Astrocyte (in vitro differentiated cells and primary cell): ENCODE measurements at places on chromosomes 11 and 22.

DNA sequence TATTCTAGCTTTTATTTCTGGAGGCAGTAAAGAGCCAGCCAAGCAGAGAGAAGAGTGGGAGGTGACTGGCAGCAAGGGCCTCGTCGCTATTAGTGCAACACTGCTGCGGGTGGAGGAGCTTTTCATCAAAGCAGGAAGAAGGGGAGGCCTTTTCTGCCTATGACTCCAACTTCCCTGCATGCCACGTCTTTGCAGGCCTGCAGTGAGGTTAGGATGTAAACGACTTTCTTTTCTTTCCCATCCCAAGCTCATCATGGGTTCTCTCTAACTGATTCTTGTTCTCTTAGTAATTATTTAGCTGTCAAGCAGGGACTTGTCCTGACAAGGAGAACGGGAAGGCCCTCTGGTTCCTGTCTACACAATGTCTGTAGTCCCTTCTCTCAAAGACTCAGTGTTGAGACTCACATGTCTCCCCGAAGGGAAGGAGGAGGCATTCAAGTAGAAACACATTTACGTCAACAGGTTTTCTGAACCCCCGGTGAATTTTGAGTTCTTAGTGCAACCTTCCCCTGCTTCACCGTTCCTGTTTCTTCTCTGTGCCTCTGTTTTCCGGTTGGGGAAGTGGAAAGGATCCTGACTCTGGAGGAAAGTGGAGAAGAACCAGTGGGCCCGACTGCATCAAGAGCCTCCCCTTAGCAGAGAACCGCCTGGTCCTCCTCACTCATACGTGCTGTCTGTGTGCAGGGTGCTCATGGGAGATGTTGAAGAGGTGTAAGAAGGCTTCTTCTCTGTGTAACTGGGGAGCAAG, 56.9 kb downstream of the PACS1 start:
- peak; percentile 84 for DNase-seq

DNA sequence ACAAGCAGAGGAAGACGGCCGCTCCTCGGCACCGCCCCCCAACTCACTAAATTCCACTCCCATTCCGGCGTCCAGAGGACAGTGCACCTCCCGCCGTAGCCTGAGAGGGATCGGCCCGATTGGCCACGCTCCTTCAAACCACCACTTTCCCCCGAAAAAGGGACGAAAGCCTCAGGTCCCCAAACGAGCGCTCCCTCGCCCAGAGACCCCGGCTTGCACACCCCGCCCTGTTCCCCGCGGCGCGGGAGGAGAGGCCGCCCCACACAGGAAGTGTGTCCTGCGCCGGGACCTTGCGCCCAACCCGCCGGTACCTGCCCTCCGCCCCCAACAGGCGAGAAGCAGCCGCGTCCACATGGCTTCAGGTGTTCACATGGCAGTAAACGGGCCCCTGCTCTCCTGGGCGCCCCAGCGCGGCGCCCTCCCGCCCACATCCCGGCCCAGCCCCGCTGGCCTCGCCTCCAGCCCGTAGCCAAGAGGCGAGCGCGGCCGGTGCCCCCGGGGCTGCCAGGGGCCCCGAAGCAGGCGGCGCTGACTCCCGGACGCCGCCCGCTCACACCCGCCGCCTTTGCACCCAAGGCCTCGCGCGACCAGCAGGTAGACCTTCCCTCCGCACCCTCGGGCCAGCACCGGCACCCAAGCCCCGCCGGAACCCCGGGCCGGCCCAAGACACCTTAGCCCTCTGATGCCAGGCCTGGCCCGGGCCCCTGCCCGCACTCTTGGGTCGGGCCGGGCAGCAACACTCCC, 849 bp downstream of the TCF20 start:
- peak; percentile 9 for DNase-seq

DNA sequence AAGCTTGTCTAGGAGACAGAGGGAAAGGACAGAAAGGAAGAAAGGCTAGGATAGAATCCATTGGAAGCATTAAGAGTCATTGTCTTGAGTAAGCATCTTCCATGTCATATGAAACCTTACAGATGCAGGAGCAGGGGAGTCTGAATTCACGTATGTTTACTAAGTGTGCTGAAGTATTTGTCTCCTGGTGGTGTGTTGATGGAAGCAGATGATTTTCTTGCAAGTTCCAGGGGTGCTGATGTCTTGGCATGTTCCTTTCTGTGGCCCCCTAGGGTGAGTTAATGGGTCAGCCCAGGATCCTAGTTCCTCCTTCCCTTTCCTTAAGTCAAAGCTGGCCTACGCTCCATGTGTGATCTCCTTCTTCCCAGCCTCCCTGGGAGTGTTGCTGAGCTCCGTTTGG, 110.2 kb downstream of the TEAD1 start:
- DNase-seq: no peak

DNA sequence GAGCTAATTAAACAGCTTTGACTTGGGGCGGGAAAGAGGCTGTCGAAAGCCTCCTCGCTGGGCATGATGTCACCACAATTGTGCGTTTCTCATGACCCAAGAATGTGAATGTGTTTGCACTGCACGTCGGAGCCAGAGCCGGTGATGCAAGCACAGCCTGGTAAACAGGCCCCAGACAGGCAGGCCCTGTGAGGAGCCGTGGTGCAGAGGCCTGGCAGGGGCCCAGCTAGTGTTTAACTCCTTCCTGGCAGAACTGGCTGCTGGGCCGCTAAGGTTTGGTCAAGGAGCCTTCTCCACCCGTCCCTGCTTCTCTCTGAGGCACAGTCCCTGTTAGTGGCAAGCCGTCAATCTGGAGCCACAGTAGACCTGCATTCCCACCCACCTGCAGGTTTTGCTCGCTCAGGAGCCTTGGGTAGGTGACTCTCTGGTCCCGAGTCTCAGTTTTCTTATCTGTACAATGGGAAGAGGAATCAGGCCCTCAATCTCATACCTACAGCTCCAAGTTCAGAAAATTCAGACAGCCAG, 25.4 kb upstream of the SMTN start:
- DNase-seq: peak; percentile 98

GRCh38 chr11:119362741-119363080, 16.2 kb upstream of the MFRP start:
- no peak for DNase-seq

GRCh38 chr11:16958833-16959232, 55.4 kb downstream of the PLEKHA7 start:
- no peak for DNase-seq

DNA sequence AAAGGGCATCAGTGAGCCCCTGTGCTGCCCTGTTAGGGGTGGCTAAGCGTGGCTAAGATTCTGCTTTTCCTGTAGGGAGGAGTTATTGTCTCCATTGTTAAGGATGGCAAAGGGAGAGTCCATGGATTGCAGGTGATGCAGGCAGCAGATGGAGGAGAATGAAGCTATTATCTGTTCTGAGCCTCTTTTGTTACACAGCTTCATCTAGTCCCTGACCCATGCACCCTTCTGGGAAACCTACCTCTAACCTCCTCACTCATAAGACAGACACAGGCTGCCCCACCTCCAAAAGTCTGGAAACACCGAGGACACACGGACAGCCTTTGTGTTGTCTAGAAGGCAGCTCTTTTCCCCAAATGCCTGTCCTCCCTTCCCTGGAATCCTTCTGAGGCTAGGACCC, 13.7 kb downstream of the SMIM38 start:
- DNase-seq: no peak

GRCh38 chr11:32259641-32260081, 168.8 kb downstream of the RCN1 start:
- peak; percentile 81 for DNase-seq

- peak; percentile 81 for DNase-seq
Observed at GRCh38 chr11:48103621-48104567, 112.7 kb upstream of the OR4B1 start.

DNA sequence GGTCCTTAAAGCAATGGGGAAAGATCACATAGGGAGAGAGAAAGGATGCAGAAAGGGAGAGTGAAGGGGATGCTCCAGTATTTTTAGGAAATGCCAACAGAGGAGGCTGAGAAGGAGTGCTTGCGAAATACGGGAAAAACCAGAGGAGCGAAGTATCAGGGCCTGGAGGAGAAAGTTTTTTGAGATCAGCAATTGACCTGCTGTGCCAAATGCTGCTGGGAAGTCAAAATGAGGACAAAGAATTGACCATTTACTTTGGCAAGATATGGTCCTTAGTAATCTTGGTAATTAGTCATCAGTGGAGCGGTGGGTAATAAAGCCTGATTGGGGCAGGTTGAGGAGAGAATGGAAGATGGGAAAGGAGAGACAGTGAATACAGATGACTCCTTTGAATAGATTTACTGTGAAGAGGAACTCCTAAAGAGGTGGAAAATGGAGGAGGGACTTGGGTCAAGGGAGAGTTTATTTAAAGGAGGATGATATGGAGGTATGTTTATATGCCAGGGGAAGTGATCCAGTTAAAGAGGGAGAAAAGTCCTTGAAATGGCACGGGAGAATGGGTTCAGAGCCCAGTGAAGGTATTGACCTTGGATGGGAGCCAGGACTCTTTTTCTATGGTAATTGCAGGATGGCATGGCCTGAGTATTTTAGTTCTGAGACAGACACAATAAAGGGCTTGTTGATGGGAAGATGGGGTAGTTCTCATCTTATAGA, 111.5 kb downstream of the PKNOX2 start:
- DNase-seq: peak; percentile 75

GRCh38 chr11:75428281-75428724, 4.7 kb downstream of the KLHL35 start:
- peak; percentile 76 for DNase-seq

- no peak for DNase-seq
Observed at GRCh38 chr11:34630544-34630943, 9.7 kb downstream of the EHF start.

DNA sequence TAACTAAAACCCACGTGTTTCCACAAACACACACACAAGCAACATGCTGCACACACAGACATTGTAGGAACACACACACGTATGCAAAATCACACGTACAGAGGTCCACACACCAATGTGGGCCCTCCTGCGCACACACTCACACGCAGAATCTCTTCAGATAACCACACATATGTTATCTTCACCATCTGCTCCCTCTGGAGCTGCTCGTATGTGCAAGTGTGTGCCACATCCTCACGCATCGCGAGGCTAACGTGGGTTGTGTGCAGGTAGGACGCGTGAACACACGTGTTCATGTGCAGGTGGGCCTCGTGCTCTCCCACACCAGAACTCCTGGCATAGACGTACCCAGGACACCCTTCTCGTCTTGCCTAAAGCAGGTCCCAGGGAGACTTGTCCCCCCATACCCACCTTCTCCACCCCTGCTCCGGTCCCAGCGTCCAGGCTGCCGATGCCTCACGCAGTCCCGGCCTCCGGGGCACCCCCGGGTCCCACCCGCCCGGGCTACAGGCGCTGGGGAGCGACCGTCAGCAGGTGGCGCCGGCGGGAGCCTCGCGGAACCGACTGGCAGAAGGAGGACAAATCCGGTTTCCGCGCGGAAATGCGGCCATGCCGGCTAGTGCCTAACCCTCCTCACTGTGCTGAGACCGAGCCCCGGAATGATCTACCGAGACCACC, 10.3 kb upstream of the IGSF9B start:
- DNase-seq: no peak

DNA sequence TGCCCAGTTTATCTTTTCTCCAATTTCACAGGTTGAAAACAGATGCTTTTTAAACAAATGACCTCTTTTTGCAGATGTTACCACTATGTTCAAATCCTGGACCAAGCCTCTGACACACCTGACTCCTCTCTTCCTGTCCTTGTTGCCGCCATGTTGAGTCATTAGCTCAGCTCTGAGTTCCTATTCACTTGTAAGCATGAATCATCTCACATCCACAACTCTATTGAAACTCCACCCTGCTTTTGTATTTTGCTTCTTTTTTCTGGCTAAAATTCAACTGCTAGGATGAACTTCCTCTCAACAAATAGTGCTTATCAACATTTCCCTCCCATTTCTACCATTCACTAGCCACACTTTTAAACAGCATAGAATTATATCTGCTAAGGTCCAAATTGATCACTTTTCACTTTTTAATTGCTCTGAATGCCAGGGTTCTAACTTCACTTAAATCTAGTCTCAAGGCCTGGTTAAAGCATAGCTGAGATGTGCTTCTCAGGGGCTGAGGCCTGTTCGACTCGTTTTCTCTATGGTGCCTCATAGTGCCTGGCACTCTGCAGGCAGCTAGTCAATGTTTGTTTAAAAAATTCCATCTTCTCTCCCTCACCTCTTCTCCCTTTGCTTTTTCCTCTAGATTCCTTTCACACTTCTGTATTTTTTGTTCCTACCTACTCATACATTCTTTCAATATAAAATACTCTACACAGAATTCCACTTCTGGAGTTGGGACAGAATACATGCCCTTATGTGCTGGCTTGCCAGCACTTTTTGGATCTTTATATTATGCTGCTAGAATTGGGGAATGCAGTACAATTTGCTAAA, 3.9 kb downstream of the JOSD1 start:
- peak; percentile 88 for DNase-seq

GRCh38 chr11:107780136-107780535, 68.3 kb upstream of the SLN start:
- DNase-seq: no peak

GRCh38 chr11:128465946-128466705, 121.2 kb downstream of the ETS1 start:
- DNase-seq: no peak

GRCh38 chr11:33375688-33376311, 118.6 kb downstream of the HIPK3 start:
- peak; percentile 31 for DNase-seq

DNA sequence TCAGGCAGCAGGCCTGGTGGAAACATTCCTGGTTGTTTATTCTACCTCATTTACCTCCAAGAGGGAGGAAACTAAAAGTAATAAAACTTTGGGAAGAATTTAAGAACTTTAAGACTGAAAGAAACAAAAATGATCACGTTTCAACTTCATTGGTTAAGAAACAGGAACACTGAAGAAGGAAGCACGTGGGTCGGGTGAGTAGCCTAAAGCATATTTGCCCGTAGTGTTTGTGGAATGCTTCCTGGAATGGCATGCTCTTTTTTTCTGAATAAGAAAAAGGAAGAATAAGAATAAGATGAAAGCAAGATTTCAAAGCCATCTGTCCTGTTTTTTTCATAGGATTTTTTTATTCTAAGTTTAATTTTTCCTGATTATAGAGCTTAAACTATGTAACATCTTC, 83.1 kb downstream of the WNT11 start:
- no peak for DNase-seq

- DNase-seq: no peak
Observed at GRCh38 chr11:92843455-92843854, 126.0 kb upstream of the MTNR1B start.

DNA sequence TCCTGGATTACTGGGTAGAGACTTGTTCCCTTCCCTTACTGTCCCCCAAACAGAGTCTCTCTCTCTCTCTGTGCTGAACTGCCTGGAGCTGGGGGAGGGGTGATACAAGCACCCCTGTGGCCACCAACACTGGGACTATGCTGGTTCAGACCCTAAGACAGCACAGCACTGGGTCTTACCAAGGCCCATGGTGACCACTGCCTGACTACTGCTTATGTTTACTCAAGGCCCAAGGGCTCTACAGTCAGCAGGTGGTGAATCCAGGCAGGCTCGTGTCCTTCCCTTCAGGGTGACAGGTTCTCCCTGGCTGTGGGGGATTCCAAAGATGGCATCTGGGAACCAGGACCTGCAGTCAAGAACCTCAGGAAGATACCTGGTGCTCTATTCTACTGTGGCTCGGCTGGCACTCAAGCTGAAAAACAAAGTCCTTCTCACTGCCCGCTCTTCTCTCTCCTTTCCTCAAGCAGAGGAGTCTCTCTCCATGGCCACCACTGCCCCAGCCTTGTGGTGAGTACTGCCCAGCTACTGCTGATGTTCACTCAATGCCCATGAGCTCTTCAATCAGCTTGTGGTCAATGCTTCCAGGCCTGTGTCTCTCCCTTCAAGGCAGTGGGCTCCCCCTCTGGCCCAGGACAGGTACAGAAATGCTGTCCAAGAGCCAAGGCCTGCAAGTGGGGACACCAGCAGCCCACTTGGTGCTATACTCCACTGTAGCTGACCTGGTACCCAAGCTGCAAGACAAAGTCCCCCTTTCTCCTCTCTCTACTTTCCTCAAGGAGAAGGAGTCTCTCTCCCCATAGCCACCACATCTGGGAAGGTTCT, 41.8 kb upstream of the SHANK2 start:
- DNase-seq: no peak
